ELR (cell line): ENCODE measurements at places on chromosomes 3 and 15.

DNA sequence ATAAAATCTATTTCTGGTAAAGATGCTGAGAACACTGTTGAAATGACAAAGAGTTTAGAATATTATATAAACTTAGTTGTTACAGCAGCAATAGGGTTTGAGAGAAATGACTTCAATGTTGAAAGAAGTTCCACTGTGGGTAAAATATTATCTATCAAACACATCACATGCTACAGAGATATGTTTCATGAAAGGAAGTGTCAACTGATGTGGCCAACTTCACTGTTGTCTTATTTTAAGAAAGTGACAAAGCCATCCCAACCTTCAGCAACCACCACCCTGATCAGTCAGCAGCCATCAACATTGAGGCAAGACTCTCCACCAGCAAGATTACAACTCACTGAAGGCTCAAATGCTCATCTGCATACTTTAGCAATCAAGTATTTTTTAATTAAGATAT, 20.2 kb downstream of the TMEM39A start:
- DNase-seq, result no peak

- DNase-seq, result no peak
Measured at GRCh38 chr3:193772422-193772763, 179.4 kb downstream of the OPA1 start.

DNA sequence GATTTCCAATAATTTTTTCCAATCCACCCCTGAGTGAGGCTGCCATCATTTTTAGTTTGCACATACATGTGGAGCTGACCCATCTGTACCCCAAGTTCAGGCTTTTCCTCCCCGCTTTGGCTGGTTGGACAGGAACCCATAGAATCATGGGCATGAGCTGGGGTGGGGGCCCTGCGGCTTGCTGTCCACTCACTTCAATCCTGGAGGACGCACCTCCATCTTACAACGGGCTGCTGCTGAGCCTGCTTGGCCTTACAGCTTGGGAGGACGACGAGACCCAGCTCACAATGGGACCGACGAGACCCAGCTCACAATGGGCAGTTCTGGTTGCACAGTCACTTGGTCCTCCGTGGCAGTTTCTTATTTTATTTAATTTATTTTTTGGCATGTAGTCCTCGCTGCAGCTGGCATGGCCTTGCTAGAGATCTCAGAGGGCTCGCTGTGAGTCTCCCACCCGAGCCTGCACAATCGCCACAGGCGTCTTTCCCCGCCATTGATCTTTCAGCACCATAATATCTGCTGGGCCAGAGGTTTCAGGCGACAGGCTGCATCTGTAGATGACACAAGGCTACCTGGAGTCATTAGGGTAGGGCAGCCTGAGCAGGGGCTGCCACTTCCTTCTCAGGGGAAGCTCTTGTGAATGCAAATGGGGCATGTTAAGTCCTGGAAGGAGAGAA, 19.6 kb upstream of the EPHB3 start:
- no peak for DNase-seq

- no peak for DNase-seq
Measured at GRCh38 chr3:104561324-104561723, 805.4 kb upstream of the ALCAM start.

GRCh38 chr15:75397494-75397893, 29.1 kb upstream of the MAN2C1 start:
- DNase-seq, result peak; percentile 49

DNA sequence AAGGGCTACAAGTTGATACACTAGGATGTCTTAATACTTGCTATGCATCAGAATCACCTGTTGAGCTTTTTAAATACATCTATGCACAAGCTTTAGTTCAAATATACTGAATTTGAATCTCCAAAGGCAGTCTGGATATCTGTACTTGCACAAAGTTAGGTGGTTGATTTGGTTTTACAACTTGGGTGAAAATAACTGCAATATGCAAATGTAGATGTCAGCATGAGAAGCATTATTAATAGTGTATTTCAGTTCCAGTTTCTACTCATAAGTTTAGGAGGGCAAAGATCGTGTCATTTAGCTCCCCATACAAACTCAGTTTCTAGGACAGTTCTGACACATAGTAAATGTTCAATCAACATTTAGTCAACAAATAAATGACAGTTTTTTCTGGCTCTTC, 25.6 kb downstream of the IQCB1 start:
- DNase-seq, result no peak
